Activated T-cell treated with anti-CD3 and anti-CD28 coated beads, Interleukin-2, amount 50 U/mL, for 24 hours (primary cell): ENCODE measurements at places on chromosomes 7 and 10.
A peak's percentile ranks its signal among the peaks of the same experiment; 100 is the strongest.

DNA sequence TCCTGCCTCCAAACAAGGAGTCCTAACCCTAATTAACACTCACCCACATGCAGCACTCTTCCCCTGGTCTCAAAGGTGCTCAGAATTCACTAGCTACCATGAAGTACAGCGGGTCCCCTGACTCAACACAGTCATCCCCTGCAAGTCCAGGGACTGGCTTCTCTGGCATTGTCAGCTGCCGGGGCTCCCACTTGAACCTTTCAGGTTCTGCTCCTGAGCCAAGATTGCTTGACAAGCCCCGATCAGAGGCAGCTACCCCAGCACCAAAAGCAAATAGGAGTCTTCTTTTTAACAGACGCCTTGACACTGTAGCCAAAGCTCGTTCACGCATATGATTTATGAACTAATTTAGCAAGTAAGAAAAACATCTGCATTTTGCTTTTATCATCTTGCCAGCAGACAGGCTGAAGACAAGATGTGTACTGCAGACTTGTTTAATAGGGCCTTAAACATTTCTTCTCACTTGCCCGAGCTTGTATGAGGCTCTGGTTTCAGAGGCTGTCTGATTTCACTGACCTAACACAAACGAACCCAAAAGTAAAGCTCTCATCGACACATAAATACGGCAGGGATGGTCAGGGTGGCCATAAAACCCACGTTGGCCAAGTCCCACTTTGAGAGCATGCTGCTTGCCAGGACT lies 67.6 kb upstream of the ADAM12 start:
- DNase-seq: no peak

- DNase-seq: no peak
Measured at GRCh38 chr7:94250987-94251386, 143.7 kb upstream of the COL1A2 start.

GRCh38 chr10:124554085-124554858 lies 92.6 kb downstream of the LHPP start:
- no peak for DNase-seq

DNA sequence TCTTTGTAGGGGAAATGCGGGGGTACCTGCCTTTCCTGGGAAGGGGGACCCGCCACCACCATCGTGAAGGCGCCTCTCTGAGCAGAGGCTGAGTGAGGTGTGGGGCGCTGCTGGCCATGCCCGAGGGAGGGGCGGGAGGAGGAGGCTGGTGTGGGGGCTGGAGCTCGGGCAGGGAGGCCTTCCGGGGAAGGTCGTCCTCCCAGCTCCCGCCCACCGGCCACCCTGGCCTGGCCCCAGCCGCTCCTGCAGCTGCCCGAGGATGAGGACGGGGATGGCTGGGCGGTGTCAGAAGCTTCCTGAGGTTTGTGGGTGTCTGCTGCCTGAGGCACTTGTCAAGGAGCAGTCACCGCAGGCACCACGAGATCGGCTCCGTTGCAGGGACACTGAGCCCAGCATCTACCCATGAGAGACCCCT lies 11.4 kb downstream of the PWWP2B start:
- DNase-seq: no peak

DNA sequence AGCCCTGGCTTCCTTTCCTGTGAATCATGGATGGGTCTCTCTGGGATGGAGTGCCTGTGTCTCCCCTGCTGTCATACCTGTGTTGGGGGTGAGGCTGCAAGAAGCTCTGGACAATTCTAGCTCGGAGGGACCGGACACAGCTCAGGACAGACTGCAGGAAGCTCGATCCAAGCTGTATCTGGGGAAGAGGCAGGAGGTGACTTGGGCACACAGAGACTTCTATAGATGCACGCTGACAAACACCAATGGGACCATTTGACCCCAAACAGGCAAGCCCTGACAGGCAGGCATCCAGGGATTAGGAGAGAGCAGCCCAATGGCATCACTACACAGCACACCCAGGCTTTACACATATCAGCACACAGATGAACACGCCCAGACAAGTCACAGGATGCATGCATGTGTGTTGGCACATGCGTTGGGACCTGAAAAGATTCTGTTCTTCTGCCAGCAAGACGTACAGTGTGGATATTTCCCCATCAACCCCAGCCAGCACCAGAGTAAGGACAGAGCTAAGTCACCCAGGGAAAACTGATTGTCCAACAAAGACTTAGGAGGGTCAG lies 4.5 kb downstream of the LLCFC1 start:
- DNase-seq: no peak

- DNase-seq: no peak
Measured at GRCh38 chr7:91293840-91294239, 29.6 kb downstream of the FZD1 start.

- peak; percentile 40 for DNase-seq
Measured at GRCh38 chr10:132193907-132194552, 7.3 kb downstream of the DPYSL4 start.

- DNase-seq: no peak
Measured at GRCh38 chr10:32317795-32318357, 29.1 kb downstream of the EPC1 start.

GRCh38 chr10:51804866-51805265 lies 105.5 kb upstream of the CSTF2T start:
- DNase-seq: no peak

GRCh38 chr10:23656735-23657134 lies 217.9 kb downstream of the OTUD1 start:
- DNase-seq: no peak

GRCh38 chr10:124646483-124647352 lies 97.5 kb downstream of the FAM53B start:
- DNase-seq: no peak

GRCh38 chr7:72924386-72924732 lies 536 bp upstream of the POM121 start:
- no peak for DNase-seq

GRCh38 chr10:126255313-126255712 lies 133.0 kb downstream of the ADAM12 start:
- DNase-seq: no peak

DNA sequence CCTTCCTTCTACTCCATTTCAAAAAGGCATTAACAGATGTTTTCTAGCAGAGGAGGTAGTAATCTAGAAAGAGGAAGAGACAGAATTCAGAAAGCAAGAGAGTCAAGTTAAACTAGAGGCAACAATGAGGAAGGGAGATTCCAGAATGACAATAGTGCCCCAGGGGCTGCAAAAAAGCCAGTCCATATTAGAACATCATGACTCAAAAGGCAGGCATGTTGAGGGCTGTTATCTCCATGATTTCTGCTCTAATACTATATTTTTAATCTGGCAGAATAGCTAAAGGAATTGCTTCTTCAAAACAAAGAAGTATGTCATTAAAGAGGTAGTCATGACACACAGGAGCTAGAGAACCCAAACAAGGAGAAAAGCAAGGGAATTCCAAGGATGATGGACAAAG lies 599.6 kb downstream of the INHBA start:
- no peak for DNase-seq

DNA sequence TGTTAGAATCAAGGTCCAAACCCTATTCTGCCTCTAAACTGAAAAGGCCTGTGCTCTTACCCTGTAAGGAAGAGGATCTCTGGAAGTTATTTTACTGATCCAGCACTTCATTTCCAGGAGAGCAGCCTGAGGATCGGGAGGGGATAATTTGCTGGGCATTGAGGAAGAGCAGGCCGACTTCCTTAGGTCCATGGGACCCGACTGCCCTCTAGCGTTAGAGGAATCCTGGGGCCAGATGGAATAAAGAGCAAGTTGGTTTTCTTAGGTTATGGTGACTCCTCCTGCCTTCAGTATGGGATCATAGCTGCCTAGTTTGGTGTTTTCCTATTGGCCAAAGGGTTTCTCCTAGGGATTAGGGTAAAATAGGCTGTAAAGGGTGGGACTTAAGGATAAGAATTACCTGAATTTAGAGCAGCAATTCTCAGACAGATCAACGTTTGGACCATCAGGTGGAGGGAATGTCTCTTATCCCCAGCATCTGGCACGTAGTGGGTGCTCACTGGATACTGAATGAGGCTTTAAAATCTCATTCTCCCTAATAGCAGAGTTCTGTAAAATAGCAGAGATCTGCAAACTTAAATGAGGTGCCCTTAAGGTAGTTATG lies 40.0 kb upstream of the SORBS1 start:
- DNase-seq: peak; percentile 45

DNA sequence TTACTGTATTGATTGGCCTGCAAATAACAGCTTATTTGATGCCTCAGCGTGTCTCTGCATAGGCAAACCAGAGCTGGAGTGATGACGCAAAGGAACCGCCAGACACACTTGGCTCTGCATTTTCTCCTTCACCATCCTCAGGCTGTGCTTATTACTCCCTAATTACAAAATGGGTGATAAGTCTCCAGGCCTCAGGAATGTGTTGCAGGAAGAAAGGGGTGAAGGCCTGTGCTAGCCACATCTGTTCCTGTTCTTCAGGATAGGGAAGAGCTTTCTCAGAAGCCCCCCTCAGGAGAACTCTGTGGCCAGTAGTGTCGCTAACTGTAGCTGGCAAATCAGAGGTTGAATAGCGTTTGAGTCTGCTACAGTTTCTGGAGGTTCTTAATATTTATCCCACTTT lies 5.1 kb downstream of the TDRD1 start:
- no peak for DNase-seq

DNA sequence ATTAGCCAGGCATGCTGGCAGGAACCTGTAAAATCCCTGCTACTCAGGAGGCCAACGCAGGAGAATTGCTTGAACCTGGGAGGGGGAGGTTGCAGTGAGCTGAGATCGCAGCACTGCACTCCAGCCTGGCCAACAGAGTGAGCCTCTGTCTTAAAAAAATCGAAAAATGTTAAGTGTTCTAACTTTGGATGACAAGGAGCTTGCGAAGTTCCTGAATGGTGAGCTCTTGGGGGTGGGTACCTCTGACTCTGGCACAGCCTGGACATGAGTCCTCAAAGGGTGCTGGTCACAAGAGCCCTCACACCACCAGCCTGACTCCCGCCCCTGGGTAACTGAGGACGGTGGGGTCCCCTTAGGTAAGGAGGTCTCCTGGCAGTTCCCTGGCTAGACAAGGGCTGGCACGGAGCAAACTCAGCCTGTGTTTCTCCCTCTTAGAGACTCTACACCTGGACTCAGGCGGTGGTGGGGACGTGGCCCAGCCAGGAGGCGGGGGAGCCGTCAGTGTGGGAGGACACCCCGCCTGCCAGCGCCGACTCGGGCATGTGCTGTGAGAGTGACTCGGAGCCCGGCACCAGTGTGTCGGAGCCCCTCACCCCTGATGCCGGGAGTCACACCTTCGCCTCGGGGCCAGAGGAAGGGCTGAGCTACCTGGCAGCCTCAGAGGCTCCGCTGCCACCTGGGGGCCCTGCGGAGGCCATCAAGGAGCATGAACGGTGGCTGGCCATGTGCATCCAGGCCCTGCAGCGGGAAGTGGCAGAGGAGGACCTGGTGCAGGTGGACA lies 24.1 kb downstream of the AMZ1 start:
- no peak for DNase-seq

- no peak for DNase-seq
Measured at GRCh38 chr7:77862691-77863090, 64.1 kb downstream of the PHTF2 start.

DNA sequence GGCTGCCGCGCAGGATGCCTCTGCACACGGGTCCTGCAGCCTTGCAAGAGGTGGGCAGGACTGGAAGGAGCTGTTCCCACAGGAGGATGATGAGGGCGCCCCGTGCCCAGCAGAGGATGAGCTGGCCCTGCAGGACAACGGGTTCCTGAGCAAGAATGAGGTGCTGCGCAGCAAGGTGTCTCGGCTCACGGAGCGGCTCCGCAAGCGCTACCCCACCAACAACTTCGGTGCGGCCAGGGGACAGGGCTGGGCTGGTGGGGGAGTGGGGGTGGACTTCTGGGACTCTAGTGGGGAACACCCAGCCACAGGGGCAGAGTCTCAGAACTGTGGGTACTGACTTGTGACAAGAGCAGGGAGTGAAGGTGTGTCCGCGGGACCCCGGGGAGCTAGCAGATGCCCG lies 16.0 kb downstream of the ZFYVE27 start:
- no peak for DNase-seq

DNA sequence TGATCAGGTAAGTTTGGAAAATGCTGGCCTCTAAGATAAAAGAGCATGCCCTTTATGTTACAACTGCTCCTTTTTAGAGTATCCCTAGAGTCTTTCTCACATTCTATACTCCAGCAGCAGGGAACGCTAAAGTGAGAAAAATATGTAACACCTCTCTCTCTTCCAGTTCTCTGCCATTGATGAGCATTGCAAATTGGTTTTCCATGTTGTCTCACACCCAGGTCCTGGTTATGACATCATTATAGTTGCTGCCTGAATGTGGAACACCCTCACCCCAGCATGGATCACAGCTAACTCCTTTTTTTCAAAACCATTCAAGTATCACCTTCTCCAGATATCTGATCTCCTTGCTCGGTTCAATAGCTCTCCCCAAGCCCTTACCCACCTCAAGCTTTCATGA lies 84.4 kb downstream of the DGKI start:
- DNase-seq: no peak

DNA sequence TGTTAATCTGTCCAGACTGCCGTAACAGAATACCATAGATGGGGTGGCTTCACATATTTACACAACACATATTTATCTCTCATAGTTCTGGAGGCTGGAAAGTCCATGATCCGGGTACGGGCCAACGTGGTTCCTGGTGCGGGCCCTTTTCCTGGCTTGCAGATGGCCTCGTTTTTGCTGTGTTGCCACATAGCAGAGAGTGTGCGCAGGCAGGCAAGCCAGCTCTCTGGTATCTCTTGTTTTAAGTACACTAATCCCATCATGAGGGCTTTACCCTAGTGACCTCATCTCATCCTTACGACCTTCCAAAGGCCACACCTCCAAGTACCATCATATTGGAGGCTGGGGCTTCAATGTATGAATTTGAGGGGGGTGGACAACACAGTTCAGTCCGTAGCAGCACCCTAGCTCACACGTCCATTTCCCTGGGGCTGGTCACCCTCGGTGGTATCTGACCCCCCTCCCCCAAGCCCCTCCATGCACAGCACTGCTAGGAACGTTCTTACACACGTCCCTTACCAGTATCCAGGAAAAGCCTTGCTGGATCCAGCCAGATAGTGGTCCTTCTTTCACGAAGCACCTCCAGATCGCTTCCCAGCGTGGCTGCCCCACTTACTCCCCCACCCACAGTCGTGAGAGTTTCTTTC lies 21.5 kb downstream of the CUX1 start:
- no peak for DNase-seq

- no peak for DNase-seq
Measured at GRCh38 chr7:74713567-74713966, 56.0 kb downstream of the GTF2I start.

- DNase-seq: no peak
Measured at GRCh38 chr10:71888248-71888622, 37.2 kb upstream of the PSAP start.

DNA sequence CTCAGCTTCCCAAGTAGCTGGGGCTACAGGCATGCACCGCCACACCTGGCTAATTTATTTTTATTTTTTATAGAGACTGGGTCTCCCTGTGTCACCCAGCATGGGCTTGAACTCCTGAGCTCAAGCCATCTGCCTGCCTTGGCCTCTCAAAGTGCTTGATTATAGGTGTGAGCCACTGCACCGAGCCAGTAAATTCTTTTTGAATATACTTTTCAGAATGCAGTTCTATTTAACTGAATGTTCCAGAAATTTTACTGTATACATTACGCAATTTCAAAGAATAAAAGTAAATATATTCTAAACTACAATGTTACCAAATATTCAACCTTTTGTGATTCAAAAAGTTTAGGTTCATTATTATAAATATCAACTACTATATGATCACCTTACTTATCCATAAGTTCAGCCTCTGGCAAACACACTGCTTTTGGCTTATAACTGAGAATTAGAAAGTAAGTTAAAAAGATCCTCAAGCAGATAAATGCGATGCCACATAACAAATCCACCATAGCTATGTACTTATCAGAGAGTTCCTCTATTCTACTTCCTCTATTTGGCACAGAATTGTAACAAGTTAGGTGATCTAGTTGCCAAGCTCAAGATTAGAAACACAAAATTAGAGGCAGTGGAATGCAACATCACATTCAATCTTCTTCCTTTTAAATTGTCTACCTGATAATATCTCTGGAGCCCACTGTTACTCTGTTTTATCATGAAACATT lies 118.2 kb downstream of the ANK3 start:
- no peak for DNase-seq
